Lung (tissue), 17 donors: ENCODE measurements at places on chromosomes 16 and 17.

GRCh38 chr16:23877107-23878070 is 41.6 kb downstream of the PRKCB start:
- no peak for DNase-seq

DNA sequence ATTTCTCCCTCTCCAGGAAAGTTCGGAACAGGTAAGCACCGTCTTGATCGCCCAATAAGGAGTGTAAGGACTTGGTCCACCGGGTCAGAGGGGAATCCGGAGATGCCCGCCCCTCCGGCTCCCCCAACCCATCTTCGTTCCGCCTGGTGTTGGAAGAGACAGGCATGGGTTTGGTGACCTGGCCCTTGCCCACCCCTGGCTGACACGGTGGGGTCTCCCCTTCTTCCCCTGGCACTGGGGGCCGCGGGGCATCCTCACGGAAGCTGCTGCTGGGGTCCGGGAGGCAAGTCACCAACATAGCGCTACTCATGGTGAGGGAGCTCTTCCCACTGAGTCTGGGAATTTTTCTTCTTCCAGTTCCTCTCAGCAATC is 3.2 kb downstream of the AXIN2 start:
- no peak for DNase-seq

- no peak for DNase-seq
Observed at GRCh38 chr17:1011760-1012735, 15.1 kb downstream of the TIMM22 start.

GRCh38 chr16:3075523-3075915 is 10.1 kb downstream of the IL32 start:
- DNase-seq = peak; percentile 42

GRCh38 chr17:58364270-58364942 is 12.4 kb upstream of the SUPT4H1 start:
- DNase-seq = no peak

DNA sequence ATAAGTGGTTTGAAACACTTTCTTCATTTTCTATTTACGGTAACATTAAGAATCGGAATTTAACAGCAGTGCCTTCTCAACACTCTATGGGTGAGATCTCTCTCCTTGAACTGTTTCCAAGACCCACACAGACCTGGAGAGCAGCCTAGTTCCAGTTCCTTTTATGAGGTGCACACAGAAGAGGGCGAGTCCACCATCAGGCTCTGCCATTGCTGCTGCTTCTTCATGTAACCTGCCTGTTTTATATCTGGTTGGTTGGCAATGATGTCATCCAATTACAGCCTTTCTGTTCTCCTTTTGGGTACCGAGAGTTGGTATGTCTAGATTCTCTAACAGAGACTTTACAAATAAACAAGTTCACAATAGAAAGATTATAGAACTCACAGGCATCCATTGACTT is 225.7 kb downstream of the UTP18 start:
- DNase-seq = no peak

DNA sequence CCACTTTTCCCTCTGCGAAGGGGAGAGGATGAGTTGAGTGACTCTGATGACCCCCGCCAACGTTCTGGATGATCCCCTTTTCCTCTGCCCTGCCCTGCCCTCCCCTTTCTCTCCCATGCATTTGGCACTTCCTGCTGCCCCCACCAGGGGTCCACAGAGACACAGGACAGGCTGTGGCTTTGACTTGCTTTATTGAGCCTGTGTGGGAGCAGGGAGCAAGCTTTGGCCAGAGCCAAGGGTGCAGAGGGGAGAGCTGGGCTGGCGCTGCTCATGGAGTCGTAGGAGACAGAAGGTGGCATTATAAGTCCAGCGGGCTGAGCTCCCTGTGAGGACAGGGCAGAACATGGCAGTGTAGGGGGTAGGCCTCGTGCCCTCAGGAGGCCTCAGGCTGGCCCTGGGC is 1.6 kb downstream of the PPY start:
- DNase-seq = peak; percentile 65

DNA sequence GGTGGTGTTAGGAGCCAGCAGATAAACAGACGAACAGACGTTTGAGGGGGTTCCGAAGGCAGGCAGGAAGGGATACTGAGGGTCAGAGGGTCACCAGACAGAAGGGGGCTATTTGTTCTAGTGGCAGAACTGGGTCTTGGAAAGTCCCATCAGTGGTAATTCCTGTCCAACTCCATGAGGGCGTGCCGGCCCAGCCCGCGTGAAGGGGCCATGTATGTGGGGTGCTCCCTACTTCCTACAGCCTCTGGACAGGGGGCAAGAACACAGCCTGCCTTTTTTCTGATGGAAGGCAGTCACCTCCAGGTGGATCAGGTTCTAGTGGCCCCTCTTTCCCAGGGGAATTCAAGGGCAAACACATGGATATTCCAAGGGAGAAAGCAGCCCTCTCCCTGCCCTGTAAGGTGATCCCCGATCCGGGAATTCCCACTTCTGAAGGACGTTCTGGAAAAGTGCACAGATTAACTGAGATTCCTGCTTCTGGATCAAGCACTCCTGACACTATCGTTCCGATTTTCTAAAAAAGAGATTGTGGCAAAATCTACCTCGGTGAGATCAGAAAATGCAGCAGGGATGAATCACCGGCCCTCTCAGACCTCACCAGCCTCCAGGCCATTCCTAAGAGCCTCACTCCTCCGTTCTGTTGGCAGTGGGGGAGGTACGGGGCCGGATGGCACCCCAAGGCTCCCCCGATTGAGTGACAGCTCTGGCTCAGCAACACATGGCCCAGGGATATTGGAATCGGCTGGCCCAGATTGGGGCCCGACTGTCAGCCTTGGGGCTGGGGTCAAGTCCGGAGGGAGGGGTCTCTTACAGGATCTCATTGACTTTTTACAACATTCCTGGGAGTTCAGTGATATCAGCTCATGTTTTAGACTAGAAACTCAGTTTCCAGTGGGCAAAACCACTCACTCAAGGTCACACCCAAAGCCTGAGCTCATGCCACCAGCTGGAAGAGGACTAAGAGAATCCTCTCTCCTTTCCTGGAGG is 12.4 kb downstream of the STX1B start:
- DNase-seq = no peak

DNA sequence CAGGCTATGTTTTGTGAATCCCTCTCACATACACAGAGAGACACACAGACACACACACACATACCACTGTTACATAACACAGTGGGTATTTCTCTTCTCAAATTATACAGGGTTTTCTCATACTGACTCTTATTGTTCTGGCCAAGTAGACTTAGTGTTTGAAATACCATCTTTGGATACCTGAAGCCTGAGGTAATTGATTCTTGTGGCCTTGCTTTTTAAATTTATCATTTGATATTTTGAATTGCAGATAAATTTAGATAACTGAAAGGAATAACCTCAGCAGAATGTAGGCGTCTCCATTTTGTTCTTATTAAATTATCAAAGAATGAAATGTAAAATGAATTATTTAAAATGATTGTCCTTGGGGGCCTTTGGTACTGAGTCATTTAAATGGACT is 223.8 kb downstream of the LGALS9B start:
- no peak for DNase-seq

- DNase-seq = no peak
Observed at GRCh38 chr16:67165121-67166078, 855 bp downstream of the HSF4 start.

DNA sequence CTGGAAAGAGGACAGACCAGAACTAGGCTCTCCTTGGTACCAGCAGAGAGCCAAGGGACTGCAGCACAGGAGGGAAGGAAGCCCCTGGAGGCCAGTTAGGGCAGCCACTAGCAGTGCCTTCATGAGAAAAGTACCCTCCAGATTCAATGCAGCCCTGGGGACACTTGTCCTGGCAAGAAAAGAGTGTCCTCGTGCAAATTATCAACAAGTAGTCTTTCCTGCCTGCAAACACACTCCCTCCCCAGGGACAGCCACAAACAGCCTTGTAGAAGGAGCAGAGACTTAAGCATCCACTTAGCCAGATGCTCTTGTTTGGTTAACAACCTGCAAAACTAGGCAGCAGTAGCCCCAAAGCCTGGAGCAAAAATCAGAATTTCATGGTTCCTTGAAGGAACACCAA is 24.3 kb downstream of the CENPV start:
- peak; percentile 4 for DNase-seq

- DNase-seq = no peak
Observed at GRCh38 chr17:47697906-47698711, 4.1 kb downstream of the TBKBP1 start.

GRCh38 chr16:51453251-51453650 is 302.2 kb upstream of the SALL1 start:
- DNase-seq = no peak

- no peak for DNase-seq
Observed at GRCh38 chr16:58614860-58615259, 14.8 kb downstream of the CNOT1 start.

- no peak for DNase-seq
Observed at GRCh38 chr17:63376949-63377348, 69.2 kb downstream of the CYB561 start.

DNA sequence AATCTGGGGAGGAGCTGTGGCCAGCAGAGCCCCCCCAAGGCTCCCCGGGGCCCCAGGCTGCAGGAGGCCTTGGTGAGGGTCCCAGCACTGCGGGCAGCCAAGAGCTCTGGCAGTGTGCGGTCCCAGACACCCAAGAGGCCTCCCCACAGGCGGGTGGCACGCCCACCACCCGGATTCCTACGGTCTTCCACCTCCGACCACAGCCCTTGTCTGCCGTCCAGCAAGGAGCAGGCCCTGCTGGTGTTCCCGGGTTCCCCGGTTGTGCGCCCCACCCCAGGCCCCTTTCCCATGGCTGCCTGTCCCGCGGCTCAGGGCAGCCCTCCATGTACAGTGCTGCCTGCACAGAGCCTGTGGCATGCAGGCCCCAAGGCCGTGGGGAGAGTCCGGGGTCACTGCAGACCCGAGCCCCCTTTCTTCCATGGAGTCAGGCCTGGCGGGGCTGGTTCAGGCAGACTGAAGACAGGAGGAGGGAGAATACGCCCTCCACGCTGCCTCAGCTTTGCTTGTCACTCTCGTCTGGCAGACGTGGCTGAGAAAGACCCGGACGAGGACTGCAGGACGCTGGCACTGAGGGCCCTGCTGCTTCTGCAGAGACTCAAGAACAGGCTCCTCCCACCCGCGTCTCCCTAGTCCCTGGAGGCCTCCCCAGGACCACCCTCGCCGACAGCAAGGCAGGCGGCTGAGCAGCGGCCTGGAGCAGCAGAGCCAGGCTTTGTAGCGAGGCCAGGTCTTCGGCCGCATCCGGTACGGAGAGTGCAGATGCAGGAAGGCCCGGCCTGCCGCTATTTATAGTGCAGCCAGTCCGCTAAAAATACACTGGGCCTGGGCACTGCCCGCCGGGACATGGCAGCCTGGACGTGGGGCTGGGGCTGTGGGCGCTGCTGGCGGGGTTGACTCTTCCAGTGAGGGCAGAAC is 16.4 kb downstream of the TELO2 start:
- peak; percentile 43 for DNase-seq

- DNase-seq = peak; percentile 68
Observed at GRCh38 chr17:21129023-21129681, 2.4 kb downstream of the DHRS7B start.

GRCh38 chr17:47690121-47690520 is 3.8 kb upstream of the TBKBP1 start:
- no peak for DNase-seq

DNA sequence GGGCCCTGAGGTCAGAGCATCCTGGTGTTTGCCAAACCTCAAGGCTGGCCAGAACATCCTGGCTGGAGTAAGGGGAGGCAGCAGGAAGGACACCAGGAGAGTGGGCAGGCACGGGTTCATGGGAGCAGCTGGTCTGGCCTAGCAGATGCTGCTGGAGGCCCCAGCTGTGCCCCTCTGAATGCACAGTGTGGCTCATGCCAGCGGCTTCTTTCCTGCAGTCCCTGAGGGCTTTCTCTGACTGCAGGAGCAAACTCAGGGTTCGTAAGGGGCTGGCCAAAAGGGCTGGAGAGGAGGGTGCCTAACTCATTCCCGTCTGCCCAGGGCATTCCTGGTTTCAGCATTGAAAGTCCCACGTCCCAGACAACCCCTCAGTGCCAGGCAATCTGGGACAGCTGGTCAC is 78.7 kb downstream of the ZDHHC7 start:
- no peak for DNase-seq

DNA sequence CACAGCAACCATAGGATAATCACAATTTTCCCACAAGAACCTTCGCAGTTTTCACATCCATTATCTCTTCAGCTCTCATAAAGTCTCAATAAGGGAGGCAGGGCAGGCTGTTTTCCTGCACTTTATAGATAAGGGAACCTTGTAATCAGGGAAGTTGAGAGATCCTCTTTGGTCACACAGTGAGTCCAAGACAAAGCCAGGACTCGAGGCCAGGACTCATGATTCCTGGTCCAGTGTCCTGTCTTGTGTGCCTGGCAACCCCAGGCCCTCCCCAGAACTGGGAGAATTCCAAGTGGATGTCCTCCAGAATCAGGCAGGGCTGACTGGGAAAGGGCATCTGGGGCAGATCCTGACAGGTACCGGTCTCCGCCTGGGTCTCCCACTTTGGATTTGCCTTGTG is 23.1 kb upstream of the PHF12 start:
- DNase-seq = no peak

GRCh38 chr17:321386-321941 is 31.1 kb downstream of the RPH3AL start:
- DNase-seq = no peak

GRCh38 chr17:80640366-80641084 is 95.9 kb downstream of the RPTOR start:
- no peak for DNase-seq

DNA sequence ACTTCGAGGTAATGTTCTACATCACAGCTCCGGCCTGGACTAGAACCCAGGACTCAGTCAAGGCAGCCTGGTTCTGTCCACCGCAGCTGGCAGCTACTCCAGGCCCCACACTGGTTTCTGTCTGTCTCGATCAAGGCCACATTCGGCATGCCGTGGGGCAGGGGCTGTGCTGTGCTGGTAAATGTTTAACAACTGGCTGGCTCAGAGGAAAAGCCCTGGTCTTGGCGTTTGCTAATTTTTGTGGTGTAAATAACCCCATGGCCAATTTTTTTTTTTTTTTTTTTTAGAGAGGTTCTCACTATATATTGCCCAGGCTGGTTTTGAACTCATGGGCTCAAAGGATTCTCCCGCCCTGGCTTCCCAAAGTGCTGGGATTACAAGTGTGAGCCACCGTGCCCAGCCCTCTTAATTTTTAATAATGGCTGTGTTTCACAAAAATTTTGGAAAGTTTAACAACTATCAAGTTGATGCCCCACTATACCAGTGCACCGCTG is 328 bp upstream of the DRC7 start:
- no peak for DNase-seq

DNA sequence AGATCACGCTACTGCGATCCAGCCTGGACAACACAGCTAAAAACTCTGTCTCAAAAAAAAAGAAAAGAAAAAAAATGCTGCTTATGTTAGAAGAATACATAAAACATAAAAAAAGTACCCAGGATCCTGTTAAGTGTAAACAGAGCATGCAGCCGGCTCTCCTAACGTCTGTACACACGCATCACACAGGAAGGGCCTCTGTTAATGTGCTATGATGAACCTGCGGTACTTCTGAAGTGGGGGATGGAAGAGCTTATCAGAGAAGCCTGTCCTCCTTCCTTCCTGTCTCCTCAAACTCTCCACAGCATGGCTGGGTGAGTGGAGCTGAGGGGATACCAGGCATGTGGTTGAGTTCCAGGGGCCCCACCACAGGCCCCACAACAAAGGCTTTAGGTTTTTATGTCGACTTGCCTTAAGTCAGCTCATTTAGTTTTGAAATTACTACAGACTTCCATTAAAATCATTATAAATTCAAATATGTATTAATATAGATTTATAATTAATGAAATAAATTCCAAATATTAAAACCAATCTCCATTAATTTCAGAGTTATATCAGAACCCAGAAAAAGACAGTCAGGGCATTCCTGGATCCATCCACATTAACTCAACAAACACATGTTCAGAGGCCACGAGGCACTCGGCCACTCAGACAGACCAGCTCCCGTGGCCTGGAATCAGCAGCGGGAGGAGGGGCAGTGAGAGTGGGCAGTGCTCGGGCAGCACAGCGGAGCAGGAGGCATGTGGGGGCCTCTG is 11.7 kb downstream of the CCDC57 start:
- DNase-seq = no peak
